ENCODE measurements at places on chromosomes 5 and 9. TPM values are rescaled to one million over a fixed set of nuclear protein-coding genes. Genes with fewer than 3 reads are reported as not detected.

The QRFP gene
- not detected for total RNA-seq

The BARHL1 gene
- not detected for total RNA-seq

The ELAVL2 gene
- 42.4 TPM for total RNA-seq

DNA sequence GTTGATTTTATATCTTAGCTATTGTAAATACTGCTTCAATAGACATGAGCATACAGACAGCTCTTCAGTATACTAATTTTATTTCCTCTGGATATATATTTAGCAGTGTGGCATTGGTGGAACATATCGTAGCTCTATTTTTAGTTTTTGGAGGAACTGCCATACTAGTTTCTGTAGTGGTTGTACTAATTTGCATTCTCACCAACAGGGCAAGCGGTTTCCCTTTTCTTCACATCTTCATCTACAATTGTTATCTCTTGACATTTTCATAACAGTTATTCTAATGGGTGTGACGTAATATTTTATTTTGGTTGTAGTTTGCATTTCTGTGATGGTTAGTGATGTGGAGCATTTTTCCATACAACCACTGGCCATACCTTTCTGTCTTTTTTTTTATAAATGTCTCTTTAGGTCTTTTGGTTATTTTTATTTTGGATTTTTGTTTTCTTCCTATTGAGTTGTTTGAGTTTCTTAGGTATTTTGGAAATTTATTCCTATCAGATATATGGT is 32.5 kb downstream of the TAF11L14 start:
- H3K36me3 ChIP-seq = no peaks in the 10 kb centered on the region
- H3K4me1 ChIP-seq = 0 out of 2 replicates have a peak, but pooled peaks cover 3% of the 10 kb centered on the region
- H3K27me3 ChIP-seq = no peaks in the 10 kb centered on the region
- no peak overlapping the region for H3K27ac ChIP-seq
- no peak for DNase-seq

GRCh38 chr5:13985731-13986418 is 41.4 kb upstream of the DNAH5 start:
- H3K4me1 ChIP-seq = no peaks in the 10 kb centered on the region
- H3K27me3 ChIP-seq = no peaks in the 10 kb centered on the region
- no peak overlapping the region for H3K27ac ChIP-seq
- no peak for DNase-seq
- H3K4me3 ChIP-seq = no peak overlapping the region

All from GM23338 (cell line).